ENCODE measurements at places on chromosomes 7 and 10.

- no peak for DNase-seq
These were observed 33.6 kb upstream of the FAM20C start for GRCh38 chr7:158771-159170.

- DNase-seq, result no peak
These were observed 17.6 kb downstream of the APBB1IP start for GRCh38 chr10:26455567-26456315.

DNA sequence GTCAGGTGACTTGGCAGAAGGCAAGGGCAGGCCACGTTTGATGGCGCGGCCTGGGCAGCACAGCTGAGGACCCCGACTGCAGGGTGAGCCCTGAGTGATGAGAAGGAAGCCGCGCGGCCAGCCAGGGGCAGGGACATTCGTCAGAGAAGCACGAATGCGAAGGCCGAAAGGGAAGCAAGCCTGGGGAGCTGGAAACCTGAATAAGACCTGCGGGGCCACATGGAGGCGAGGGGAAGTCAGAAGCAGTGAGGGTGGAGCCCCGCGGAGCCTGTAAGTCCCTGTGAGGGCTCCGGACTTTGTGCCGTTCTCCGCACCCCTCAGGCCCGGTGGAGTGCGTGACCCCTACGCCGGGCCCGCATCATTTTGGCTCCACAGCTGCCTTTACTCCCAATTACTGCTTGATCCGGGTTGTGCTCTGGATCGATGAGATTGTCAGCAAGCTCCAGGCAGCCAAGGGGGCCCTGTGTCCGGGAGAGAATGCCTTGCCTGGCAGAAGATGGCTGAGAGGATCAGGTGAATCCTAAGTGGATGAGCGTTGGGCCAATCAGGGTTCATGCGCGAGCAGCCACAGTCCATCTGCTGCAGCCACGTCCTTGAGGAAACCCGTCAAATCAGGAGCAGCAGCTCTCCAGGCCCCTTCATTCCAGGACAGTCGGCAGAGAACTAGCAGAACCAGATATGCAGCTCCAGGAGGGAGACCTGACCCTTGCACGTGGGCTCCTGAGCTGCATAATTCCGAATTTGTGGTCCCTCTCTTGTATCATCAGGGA, 293.3 kb upstream of the SHH start:
- DNase-seq, result peak; percentile 24

DNA sequence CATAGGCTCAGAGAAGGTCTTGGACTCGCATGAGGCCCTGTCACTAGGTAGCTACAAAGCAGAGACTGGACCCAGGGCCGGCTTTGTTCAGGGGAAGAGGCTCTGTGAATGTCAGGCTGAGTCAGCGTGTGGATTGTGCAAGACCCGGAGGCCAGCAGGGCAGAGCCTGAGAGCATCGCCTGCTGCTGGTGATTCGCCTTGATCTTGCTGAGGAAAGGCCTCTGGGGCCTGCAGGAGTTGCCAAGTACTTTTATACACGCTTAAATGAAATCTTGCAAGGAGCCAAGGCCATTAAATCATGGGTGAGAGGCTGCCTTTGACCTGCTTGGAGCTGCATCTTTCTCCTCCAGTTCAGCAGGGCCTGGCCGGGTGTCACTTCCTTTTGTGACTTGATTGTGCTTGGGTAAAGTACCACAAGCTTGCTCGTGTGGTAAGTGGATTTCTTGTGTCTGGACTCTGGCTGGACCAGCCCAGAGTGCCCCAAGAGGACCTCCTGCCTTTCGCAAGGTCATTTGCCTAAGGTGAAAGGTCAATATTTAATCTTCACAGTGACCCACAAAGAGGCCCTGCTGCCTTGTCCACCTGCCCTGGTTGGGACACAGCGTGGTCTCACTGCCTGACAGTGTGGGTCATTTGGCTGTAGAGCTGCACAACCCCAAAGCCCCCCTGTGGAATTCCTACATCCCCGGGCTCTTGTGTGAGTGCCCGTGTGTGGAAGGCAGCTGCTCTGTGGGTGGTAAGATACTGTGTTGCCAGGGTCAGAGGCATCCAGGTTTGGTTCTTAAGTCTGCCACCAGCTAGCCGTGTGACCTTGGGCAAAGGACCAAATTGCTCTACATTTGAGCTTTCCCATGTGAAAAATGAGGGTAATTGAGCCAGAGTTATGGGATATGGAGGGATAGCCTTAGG, 38.6 kb upstream of the SH2D4B start:
- DNase-seq, result peak; percentile 91

- no peak for DNase-seq
These were observed 172.8 kb upstream of the AOAH start for GRCh38 chr7:36896956-36897590.

- DNase-seq, result no peak
These were observed 48.0 kb upstream of the CYP2C9 start for GRCh38 chr10:94890264-94891022.

DNA sequence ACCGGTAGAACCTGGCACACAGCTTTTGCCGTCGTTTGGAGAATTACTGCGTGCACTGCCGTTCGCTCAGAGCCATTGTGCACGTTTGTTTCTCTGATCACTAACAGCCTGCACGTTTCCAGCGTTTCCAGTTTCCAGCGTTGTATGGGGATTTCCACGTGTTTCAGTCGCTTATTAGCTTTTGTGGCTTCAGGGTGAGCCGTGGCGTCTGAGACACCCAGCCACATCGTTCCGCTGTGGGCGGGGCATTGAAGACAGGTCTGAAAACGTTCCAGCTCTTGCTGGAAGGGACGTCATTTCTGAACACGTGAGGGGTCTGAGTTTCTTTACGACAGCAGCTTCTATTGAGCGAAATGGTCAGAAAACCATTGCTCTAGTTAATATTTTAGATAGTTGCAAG, 164.8 kb downstream of the DNAJB6 start:
- DNase-seq, result no peak

GRCh38 chr10:132654121-132654571, 116.6 kb downstream of the INPP5A start:
- no peak for DNase-seq

GRCh38 chr10:81108516-81109199, 571.0 kb downstream of the SH2D4B start:
- peak; percentile 39 for DNase-seq

All from Caco-2 (cell line).